Stimulated activated CD8-positive, alpha-beta memory T cell treated with anti-CD3 and anti-CD28 coated beads, Interleukin-4, amount 100 ng/mL, for 48 hours (primary cell): ENCODE measurements at places on chromosomes 6 and 20.

DNA sequence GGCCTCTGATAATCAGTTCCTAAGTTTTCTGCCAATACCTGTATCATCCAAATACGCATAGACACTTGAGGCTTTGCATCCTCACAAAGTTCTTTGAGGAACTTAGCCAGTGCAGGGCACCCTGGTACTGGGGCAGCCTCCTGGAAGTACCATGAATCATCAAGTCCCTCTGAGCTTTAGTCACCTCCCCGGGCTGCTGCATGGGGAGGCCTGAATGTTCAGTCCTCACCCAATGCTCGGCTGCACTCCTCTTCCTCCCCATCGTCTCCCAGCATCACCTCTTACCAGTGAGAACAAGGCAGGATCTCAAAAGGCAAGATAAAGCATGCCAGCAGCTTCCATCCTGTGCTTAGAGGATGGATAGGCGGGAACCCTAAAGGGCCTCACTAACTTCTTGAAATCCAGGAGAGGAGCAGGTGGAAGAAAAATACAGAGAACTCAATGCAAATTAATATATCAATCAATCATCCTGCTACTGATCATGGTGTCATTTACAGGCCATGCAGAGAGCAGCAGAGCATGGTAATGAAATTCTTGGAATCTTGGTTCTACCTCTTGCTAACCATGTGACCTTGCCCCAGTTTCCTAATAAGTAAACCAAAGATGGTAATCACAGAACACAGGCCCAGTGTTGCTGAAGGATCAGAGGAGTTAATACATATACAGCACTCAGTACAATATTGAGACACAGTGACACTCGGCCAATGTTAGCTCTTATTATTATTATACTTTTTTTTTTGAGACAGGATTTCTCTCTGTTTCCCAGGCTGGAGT, 4.7 kb upstream of the CCN6 start:
- no peak for DNase-seq

GRCh38 chr20:50646483-50646996, 44.8 kb downstream of the RIPOR3 start:
- no peak for DNase-seq

DNA sequence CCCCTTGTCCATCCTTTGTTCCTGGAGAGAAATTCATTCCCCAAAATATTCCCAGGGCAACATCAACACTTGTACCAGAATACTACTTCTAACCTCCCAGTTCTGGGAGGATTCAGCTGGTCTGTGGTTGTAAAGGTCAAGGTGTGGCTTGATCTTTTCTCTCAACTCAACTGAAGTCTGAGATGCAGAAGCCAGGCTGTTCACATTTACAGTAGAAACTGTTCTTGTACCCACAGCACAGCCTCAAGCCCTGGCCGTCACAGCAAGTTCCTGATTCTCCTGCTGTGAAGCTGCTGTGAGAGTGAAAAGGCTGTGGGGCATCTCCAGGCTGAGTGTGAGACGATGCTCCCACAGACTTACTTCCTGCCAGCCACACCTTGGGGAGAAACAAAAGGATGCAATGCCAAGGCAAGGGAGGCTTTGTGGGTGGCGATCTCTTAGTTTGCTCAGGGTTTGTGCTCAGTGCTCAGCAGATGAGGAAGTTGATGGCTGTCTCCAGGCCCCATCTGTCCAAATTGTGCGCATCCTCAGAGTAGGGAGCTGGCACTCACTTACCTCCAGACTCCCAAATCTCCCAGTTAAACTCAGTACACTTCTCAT, 143.9 kb upstream of the FOXA2 start:
- DNase-seq, result no peak

DNA sequence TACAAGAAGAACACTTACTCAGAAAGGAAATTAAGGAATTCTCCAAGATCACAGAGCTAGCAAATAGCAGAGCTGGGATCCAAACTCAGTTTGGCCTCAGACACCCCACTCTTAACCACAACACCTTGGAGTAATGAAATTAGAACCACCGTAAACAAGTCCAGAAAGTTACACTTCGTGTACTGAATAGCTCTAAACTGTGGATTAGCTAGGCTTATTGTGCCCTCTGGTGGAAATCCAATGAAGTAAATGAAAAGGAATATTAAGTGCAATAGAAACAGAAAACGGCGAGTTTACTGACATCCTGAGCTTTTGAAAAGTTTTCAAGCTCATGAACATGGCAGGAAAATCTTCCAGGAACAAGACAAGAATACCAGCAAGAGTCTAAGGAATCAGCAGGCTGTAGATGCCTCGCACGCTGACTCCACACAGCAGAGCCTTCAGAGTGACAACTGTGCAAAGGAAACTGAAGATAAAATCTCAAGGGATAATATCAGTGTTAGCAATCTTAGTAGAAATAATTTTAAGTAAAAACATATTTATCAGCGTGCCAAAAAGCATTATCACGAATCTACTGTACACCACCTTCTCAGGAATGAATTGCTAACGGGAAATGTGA, 34.6 kb downstream of the FBXO5 start:
- no peak for DNase-seq

DNA sequence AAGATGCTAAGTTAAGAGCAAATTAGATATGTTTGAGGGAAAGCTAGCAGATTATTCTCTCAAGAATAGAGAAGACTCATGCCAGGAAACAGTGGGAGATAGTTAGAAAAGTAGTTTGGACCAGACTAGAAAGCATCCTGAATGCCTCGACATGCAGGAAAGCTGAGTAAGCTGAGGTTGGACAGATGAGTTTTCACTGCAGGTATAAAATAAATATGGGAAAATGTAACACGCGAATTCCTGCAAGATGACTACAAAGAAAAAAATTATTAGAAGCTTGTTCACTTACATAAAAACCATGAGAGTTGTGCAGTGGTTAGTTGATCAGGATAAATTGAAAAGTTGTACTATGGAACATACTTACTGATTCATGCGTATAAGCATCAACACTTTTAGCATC, 484.2 kb upstream of the MANEA start:
- DNase-seq, result no peak

- DNase-seq, result no peak
These were observed 13.1 kb downstream of the BTNL2 start for GRCh38 chr6:32393665-32394420.

GRCh38 chr6:170237999-170238740, 52.7 kb downstream of the DLL1 start:
- DNase-seq, result no peak

GRCh38 chr6:166778046-166778445, 151.0 kb upstream of the RPS6KA2 start:
- DNase-seq, result peak; percentile 13

GRCh38 chr20:51470907-51471411, 71.6 kb downstream of the NFATC2 start:
- DNase-seq, result peak; percentile 61

GRCh38 chr6:56891754-56892153, 63.2 kb upstream of the BEND6 start:
- DNase-seq, result no peak

DNA sequence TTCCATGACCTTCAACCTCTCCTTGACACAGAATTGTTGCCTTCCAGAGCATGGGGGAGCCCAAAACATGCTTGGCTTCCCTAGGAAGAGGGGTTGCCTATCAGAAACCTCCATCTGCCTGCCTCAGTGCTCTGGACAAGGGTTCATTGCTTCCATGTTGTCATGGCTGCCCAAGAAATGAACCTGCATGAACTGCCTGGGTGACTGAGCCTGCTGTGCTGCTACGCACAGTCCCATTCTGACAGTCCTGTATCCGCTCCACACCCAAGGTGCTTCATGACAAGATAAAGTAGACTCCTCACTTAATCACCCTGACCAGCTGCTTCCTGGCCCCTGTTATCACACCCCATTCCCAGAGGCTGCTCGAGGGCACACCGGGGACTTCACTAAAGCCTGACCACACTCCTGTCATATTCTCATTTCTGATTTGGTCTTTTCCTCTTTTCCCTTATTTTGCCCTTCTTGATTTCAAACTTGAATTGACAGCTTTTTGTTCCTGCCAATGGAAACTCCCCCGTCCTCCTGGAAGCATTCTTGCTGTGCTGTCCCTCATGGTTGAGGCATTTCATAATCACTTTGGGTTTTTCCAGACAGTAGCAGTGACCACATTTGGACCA, 31.9 kb downstream of the GMPR start:
- no peak for DNase-seq

- no peak for DNase-seq
These were observed 177.4 kb upstream of the THEMIS start for GRCh38 chr6:128078276-128078675.

DNA sequence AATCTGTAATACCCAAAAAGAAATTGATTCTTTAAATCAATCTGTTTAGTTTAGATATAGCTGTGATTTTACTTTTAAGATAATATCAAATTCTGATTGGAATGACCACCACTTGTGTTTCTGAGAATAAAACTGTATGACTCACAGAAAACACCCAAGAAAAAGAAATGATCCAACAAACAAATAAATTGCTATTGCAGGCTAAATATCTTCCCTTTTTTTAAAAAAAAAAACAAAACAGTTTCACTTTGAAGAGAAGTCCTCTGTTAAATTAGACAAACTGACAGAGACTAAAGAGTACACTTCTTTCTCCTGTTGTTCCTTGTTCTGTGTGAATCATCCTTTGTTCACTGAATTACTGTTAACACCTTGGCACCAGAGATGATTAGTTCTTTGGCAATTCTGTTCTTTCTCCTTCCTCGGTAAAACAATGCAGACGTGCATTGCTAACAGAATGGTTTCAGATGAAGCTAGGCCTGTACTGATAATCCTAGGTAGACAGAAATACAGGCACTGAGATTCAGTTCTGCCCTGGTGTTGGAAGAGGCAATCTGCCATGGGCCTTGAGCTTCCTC, 895.2 kb upstream of the CITED2 start:
- DNase-seq, result no peak

GRCh38 chr6:166718516-166718915, 91.5 kb upstream of the RPS6KA2 start:
- DNase-seq, result no peak

DNA sequence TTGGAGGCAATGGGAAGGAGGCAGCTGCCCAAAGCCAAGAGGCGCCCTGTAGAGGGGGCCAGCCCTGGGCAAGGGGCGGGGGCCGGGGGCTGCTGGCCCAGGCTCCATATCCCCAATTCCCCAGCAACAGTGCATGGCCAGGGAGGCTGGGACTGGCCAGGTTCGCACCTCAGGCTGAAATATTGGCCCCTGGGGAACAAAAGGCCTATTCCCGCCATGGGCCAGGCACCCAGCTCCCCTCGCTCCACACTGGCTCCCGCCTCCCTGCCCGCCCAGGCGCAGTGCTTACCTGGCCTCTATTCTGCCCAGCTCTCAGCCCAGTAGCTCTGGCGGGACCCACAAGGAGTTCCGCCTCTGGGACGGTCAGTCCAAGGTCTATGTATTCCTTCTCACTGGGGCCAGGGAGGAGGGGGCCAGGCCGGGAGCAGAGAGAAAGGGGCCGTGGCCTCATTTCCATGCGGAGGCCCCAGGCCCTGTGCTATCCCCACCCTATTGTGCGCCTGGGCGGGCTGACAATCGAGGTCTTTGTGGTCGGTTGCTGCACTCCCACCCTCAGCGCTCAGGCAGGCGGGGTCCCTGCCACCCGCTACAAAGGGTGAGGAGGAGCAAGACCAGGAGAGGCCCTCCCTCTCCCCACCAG, 42.3 kb downstream of the YTHDF1 start:
- DNase-seq, result no peak

DNA sequence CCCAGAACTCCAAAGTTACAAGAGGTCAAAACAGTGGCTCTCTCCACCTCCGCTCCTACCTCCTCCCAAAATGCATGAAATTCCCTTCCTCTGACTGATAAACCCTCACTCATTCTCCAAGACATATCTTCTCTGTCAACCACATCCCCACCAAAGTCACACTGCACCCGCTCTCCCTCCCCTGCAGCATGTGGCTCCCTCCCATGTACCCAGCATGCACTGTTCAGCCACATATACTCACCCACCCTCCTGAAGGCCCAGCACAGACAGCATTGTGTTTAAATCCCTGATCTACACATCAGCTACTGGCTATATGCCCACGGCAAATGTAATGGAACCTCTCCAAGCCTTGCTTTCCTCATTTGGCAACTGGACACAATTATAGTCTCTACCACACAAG, 5.5 kb upstream of the POU5F1 start:
- DNase-seq, result no peak

- no peak for DNase-seq
These were observed 205.1 kb downstream of the LY86 start for GRCh38 chr6:6793388-6794250.

DNA sequence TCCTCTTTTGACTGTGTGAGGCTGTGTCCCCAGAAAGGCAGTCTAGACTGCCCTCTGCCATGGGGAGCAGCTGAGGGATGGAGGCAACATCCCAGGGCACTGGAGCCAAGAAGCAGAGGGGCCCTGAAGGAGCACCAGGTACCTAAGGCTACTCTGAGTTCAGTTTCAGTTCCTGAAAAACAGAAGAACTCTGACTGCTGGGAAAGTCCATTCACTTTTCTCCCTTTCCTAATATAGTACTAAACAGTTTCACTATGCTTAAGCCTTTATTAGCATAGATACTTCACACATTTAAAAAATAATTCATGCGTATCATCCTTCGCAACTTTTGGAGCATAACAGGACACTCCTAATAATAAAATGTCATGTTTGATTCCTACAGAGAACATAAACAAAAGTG, 130.0 kb downstream of the FOXC1 start:
- no peak for DNase-seq

DNA sequence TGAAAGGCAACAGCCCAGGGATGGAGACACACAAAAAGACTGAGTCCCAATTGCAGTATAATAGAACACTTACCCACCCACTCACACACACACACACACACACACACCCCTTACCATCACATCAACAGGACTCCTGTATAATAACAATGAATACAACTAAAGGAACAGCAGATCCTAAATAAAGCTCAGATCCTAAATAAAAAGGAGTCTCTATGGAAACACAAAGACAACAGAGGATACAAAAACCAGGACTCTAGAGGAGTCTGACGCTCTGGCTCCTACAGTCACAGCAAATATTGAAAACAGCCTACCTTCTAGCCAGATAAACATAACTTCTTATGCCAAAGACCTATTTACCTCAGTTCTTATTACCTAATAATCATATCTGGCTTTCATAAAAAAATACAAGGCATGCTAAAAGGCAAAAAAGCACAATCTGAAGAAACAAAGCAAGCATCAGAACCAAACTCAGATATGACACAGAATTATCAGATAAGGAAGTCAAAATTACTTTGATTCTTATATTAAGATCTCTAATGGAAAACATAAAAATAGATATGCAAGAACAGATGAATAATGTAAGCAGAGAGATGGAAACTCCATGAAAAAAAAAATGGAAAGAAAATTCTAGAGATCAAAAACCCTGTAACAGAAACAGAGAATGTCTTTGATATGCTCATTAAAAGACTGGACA, 134.9 kb downstream of the MMUT start:
- no peak for DNase-seq

- DNase-seq, result no peak
These were observed 456.9 kb upstream of the ID4 start for GRCh38 chr6:19380293-19380692.

GRCh38 chr20:50744143-50744792, 12.9 kb downstream of the PARD6B start:
- no peak for DNase-seq

GRCh38 chr6:57261926-57262325, 39.8 kb upstream of the RAB23 start:
- no peak for DNase-seq
